Stimulated activated CD4-positive, alpha-beta T cell treated with anti-CD3 and anti-CD28 coated beads, Interleukin-12 subunit alpha, Interleukin-12 subunit beta, amount 100 ng/mL, for 24 hours (primary cell): ENCODE measurements at places on chromosomes 13 and 19.

DNA sequence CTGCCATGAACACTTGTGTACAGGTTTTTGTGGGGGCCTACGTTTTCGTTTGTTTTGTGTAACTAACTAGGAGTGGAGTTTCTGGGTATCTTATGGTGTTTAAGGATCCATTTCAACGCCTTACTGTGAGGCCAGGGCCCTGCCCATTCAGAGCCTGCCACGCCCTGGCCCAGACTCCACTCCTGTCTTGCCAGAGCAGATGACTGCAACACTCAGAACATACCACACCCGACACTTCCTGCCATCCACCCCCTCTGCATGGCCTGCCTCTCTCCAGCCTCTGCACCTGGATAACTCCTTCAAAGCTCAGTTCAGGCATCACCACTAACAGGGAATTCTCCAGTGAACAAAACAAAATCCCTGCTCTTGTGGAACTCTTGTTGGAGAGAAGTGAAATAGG is 43.2 kb downstream of the RGCC start:
- DNase-seq = no peak

- no peak for DNase-seq
Measured at GRCh38 chr13:22193070-22193469, 522.2 kb downstream of the FGF9 start.

- DNase-seq = no peak
Measured at GRCh38 chr19:3506384-3507340, 551 bp downstream of the FZR1 start.

- DNase-seq = no peak
Measured at GRCh38 chr13:110359840-110360301, 52.8 kb downstream of the COL4A2 start.

- DNase-seq = no peak
Measured at GRCh38 chr13:97376981-97377380, 57.0 kb upstream of the RAP2A start.

GRCh38 chr19:48925240-48925843 is 8.2 kb upstream of the DHDH start:
- DNase-seq = no peak

DNA sequence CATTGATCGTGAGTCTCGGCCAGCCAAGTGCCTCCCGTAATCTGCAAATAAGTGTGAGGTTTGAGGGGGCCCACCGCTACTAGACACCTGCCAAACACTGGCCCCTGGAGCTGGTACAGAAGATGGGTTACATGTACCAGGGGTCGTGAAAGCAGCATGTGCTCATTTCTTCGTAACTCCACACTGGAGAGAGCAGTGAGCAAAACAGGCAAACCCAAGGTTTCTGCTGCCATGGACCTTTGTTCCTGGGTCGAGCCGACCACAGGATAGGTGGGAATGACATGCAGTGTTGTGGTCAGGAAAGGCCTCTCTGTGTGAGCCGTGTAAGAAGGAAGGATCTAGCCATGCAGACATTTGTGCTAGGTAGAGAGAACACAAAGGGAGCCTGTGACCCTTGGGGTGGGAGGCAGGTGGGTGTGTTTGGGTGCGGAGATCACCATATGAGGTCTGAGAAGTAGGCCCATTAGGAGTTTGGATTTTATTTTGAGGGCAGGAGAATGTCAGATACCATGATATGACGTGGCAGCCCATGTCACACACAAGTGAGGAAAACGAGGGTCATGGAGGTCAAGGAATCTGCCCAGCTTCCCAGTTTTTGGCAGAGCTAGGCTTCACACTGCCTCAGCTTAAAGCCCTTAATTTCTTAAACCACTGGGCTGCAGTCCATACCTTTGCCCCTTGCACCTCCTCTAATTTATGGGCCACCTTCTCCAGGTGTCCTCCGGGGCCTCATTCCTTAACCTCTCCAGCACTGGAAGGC is 919 bp downstream of the GTF3A start:
- DNase-seq = no peak

DNA sequence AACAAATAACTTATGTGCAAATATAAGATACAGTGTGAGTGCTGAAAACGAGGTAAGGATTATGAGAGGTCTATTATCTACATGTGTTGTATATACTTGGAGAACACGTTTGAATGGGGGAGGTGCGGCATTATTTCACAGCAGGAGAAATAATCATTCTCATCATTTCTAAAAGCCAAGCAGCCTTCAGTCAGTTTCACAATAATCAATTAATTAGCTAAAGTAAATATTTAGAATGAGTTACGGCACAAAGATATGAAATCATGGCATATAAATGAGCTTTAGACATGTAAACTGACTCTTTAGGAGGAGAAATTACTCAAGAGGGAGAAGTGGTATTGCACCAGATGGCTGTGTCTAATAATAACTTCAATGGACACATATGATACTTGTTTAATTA is 366.6 kb downstream of the DNAJC15 start:
- DNase-seq = no peak

GRCh38 chr13:39281539-39282150 is 243.4 kb downstream of the NHLRC3 start:
- DNase-seq = no peak

GRCh38 chr13:100608906-100609305 is 20.3 kb upstream of the GGACT start:
- no peak for DNase-seq

- no peak for DNase-seq
Measured at GRCh38 chr13:29713839-29714238, 118.4 kb upstream of the SLC7A1 start.

- no peak for DNase-seq
Measured at GRCh38 chr19:47313754-47314295, 4.2 kb downstream of the C5AR1 start.
